T follicular helper cell (primary cell): ENCODE measurements at places on chromosomes 7 and 10.

DNA sequence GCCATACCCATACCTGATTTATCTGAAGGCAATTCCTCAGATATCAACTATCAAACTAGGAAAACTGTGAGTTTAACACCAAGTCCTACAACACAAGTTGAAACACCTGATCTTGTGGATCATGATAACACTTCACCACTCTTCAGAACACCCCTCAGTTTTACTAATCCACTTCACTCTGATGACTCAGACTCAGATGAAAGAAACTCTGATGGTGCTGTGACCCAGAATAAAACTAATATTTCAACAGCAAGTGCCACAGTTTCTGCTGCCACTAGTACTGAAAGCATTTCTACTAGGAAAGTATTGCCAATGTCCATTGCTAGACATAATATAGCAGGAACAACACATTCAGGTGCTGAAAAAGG, 69.0 kb upstream of the RSBN1L start:
- DNase-seq: no peak

DNA sequence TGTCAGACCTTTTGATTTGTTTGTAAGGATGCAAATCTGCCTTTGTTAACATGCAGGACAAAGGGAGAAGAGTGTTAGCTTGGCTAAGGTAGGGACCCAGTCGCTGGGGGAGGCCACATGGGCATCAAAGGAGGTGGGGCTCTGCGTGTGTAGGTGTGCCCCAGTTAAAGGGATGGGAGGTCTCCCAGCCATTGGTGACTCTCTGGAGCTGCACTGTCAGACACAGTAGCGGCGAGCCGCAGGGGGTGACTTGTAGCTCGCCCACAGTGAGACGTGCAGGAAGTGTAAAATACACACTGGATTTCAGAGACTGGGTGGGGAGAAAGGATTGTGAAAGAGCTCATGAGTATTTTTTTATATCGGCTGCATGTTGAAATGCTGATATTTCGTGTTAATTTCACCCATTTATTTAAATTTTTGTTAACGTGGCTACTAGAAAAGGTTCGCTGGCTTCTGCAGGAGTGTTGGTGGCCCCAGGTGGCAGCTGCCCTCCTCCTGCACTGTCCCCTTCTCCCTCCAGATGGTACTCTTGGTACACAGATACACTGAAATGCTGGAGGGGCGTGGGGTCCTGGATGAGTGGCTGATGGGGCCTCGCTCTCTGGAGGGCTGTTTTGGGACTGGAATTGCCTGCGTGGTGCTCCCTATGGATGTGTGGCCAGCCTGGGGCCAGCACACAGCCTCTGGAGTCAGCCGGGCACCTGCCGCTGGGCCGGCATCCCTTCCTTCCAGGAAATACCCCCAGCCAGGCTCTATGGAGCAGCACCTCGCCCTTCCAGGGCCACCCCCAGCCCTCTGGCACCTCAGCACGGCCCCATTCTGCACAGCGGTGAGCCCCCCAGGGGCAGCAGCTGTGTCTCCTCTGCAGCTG, 59.2 kb downstream of the LHPP start:
- no peak for DNase-seq

GRCh38 chr10:93039721-93040120, 20.9 kb upstream of the CYP26C1 start:
- DNase-seq: no peak

GRCh38 chr7:18505870-18506460, 10.4 kb downstream of the HDAC9 start:
- no peak for DNase-seq

- no peak for DNase-seq
Observed at GRCh38 chr7:131046246-131046645, 281.4 kb upstream of the MKLN1 start.

DNA sequence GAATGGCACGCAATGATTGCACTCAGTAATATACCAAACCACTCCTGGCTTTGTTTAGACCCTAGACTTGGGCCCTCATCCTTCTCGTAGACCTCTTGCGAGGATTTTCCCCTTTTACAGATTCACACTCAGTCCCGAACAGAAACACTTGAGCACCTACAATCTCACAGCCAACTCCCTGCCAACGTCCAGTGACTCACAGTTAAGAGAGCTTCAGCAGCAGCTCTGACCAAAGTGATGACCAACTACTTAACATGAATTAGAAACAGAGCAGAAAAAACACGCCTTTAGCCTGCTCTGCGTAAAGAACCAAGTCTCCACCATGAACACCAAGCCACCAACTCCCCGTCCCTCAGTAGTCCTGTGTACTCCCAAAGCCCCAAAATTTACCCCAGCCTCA, 2.2 kb downstream of the DNAJC30 start:
- no peak for DNase-seq

DNA sequence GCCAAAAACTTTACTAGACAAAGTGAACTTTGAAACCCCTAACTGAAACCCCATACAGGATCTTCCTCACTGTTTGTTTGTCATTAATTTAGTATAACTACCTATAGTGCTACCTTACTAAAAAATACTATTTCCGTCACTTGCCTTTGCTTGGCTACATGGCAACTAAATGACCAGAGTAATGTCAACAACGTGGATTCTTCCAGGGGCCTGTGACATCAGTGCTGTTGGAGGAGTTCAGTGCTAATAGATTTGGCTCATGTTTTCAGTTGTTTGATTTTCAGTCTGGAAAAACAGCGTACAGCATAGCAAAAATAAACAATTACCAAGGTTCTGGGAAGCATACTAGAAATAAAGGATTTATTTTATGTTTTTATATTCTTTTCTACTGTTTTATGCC, 3.0 kb upstream of the ASB15 start:
- DNase-seq: no peak

DNA sequence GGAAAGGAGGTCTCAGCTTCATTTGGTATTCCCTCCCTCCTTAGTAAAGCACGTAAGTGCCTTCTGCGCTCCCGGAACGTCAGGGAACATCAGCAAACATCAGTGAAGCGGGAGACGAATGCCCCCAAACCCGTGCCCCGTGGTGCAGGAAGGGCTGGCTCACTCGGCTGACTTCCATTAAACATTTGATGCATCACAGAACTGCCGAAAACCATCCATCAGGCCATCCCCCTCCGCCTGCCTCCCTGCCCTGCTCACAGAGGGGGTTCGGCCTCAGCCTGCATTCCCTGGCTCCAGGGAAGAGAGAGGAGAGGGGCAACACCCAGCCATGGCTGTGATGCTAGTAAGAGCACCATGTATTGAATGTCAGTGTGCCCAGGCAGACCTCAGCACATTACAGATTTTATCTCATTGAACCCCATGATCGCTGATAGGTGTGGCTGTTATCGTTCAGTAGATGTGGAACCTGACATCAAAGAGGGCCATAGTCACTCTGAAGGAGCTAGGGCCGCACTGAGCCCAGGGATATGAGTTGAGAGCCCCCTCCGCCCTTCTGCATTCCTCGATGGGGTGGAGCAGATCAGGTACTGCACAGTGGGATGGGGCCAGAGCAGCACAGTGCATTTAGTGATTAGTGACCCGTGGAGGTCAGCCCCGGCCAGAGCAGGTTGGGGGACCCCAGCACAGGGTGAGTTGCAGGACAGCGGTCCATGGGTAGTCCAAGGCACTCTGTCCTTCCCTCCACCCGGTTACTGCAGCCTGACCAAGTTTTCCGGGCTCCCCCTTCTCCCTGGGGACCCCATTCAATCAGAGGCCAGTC, 146.4 kb downstream of the RPS24 start:
- DNase-seq: no peak

GRCh38 chr7:112622159-112622715, 141.4 kb downstream of the LSMEM1 start:
- DNase-seq: no peak

GRCh38 chr7:112232212-112232978, 25.9 kb downstream of the ZNF277 start:
- DNase-seq: no peak

- DNase-seq: no peak
Observed at GRCh38 chr10:113329121-113329596, 223.7 kb upstream of the HABP2 start.

- DNase-seq: no peak
Observed at GRCh38 chr7:96786261-96786997, 76.8 kb upstream of the SEM1 start.

DNA sequence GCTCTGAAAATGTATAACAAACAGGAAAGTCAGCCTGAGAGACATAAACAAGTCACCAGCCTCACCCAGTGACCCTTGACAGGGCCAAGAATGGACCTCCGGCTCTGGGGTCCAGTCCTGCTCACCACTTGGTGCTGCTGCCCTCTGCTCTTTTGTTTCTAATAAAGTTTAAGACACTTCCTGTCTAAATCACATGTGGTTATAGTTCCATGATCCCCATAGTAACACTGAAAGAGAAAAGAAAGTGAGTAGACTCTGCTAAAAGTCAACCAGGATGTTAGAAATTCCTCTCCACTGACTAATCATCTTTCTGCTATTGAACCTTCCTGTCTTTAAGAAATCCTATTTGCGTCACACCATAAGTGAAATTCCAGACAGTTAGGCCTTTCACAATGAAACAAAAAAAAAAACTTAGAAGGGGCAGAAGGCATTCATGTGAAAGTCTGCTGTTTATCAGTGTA, 179.2 kb upstream of the BET1 start:
- no peak for DNase-seq

GRCh38 chr10:60282771-60283353, 106.8 kb downstream of the ANK3 start:
- DNase-seq: no peak

GRCh38 chr10:44805466-44806210, 105.5 kb upstream of the TMEM72 start:
- no peak for DNase-seq

DNA sequence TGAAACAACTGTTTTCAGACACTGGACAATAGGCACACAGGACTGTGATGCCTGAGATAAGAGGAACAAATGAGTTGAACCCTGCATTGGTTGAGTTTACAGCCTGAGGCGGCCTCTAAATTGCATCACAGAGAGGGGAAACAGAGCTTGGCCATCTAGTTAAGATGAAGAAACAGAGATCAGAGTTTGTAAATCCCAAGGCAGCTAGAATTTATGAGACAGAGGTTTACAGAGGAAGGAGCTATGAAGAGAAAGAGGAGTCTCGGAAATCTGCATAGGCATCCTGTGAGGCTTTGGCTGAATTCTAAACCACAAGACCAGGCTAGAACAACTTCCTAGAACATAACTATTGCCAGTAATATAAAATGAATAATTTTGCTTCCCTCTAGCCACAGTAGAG, 41.0 kb upstream of the OIT3 start:
- DNase-seq: no peak

DNA sequence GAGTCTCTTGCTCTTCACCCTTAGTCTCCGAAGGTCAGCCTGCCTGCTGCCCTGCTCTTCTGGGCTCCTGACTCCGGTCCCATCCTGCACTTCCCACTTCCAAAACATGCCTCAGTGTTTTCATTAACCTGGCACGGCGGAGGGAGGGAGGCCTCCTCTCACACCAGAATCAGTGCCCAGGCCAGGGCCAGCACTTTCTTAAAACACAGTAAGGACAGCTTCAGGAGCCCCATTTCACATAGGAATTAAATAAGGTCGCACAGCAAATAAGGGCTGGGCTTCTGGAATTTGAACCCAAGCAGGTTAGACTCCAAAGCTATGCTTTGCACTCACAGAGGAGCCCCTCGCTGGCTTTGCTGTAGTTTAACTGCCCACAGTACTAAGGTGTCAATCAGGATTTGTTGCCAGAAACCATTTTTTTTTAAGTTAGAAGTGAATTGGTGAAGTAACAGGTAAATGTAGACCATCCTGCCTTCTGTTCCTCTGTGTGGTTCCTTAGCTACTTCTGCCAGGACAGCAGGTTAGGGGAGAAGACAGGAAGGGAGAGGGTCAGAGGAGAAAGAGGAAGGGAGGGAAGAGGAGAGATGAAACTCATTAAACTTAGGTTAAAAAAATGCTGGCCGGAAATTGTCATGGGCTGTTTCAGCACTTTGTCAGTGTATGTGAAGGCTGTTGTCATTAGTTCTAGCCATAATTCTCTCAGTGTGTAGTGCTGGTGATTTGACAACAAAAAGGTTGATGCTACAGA, 1.1 kb downstream of the RASSF4 start:
- DNase-seq: no peak

- DNase-seq: no peak
Observed at GRCh38 chr7:24963218-24963617, 16.8 kb downstream of the OSBPL3 start.

DNA sequence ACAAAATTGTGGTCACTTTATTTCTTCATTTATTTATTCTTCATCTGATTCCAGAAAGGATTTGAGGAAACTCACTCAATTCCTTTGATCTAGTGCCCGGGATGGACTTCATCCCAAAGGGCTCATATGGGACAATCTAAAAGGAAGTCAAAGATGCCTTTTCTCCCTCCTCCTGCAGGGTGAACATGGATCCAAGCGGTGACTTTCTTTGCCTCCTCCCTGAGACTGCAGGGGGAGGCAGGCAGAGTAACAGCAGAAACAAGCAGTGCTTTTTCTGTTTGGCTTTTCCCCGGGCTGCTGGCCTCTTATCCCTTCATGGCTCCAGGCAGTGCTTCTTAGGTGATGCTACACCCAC, 10.0 kb upstream of the DNMBP start:
- DNase-seq: no peak

- DNase-seq: no peak
Observed at GRCh38 chr10:59098831-59099452, 77.5 kb upstream of the PHYHIPL start.
